ENCODE measurements at places on chromosomes 3 and 15. TPM values are rescaled to one million over a fixed set of nuclear protein-coding genes. Genes with fewer than 3 reads are reported as not detected.

ATP13A4 gene
- 0.86 TPM for total RNA-seq

DNA sequence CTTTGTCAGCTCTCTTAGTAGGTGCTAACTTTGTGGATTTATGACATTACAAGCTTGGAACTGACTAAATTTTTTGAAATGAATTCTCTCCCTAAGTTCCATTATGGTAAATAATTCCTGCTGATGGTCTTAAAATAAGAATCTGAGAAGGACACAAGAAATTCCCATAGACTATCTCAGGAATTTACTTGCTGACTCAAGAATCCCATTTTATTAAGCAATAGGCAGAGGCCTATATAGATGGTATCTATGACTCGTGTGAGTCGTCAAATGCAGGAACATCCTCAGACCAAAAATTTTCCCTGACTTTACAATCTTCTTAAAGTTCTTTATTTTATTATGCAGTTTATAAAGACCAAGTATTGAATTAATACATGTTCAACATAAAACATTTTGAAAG is 30.7 kb upstream of the CBLB start:
- DNase-seq: no peak
- no peaks in the 10 kb centered on the region for H3K4me1 ChIP-seq
- no peak overlapping the region for H3K27ac ChIP-seq
- no peak overlapping the region for H3K4me3 ChIP-seq
- no peaks in the 10 kb centered on the region for H3K27me3 ChIP-seq

GRCh38 chr3:38582316-38582715 is 67.2 kb downstream of the SCN5A start:
- H3K27ac ChIP-seq: no peak overlapping the region
- no peaks in the 10 kb centered on the region for H3K36me3 ChIP-seq
- DNase-seq: peak; percentile 67
- peaks cover 10% of the 10 kb centered on the region for H3K4me1 ChIP-seq

- no peaks in the 10 kb centered on the region for H3K4me1 ChIP-seq
- no peak overlapping the region for H3K27ac ChIP-seq
- H3K4me3 ChIP-seq: no peak overlapping the region
Measured at GRCh38 chr3:81884791-81885190, 123.3 kb upstream of the GBE1 start.

- H3K4me3 ChIP-seq: no peak overlapping the region
- no peak overlapping the region for H3K27ac ChIP-seq
- no peak for DNase-seq
Measured at GRCh38 chr3:121885386-121885785, 8.8 kb upstream of the SLC15A2 start.

BSN gene
- 2.1 TPM for total RNA-seq

SPATA12 gene
- not detected for total RNA-seq

GRCh38 chr3:106850437-106850836 is 526.8 kb upstream of the CCDC54 start:
- no peaks in the 10 kb centered on the region for H3K4me1 ChIP-seq
- no peak overlapping the region for H3K4me3 ChIP-seq
- no peak for DNase-seq
- H3K27me3 ChIP-seq: no peaks in the 10 kb centered on the region
- no peaks in the 10 kb centered on the region for H3K36me3 ChIP-seq

CYP8B1 gene
- not detected for total RNA-seq

TMEM212 gene
- total RNA-seq: not detected

DNA sequence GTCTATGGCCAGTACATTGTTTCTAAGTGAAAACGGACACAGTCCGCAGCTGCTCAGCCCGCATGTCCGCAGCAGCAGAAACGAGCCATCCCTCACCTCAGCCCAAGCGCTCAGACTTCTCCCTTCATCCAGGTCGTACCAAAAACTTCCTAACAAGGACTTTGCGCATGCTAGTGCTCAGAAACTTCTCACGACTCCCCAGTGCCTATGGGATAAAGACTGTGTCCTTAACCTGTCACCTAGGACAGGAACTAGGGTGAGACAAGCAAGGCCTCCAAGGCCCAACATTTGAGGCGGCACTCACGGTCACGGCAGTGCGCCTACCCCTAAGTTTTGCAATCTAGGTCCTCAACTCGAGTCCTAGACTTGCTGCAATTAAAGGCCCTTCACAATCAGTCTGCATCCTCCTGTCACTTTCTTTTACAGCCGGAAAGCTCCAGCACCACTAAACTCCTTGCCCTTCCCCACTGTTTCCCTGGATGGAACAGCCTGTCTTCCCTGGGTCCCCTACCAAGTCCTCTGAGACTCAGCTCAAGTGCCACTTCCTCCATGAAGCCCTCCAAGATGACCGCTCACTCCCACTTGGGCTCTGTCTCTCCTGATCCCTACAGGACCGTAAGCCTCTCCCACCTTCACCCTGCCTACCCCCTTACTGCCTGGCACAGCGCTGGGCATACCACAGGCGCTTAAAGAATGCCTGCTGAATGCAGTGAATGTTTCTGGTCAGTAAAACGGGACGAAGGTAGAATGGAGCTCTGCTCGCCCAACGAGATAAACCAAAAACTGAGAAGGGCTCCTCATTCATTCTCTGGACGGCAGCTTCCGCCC is 1.2 kb downstream of the CLN6 start:
- peak; percentile 68 for DNase-seq
- H3K27ac ChIP-seq: no peak overlapping the region
- no peaks in the 10 kb centered on the region for H3K4me1 ChIP-seq
- peaks cover 3% of the 10 kb centered on the region for H3K36me3 ChIP-seq
- H3K4me3 ChIP-seq: peak overlapping the region; percentile 88
- H3K27me3 ChIP-seq: no peaks in the 10 kb centered on the region

GRCh38 chr3:60598671-60599070 is 652.6 kb downstream of the FHIT start:
- H3K27me3 ChIP-seq: no peaks in the 10 kb centered on the region
- no peak overlapping the region for H3K4me3 ChIP-seq
- H3K36me3 ChIP-seq: no peaks in the 10 kb centered on the region
- no peak for DNase-seq
- H3K4me1 ChIP-seq: peaks cover 2% of the 10 kb centered on the region
- no peak overlapping the region for H3K27ac ChIP-seq

DNA sequence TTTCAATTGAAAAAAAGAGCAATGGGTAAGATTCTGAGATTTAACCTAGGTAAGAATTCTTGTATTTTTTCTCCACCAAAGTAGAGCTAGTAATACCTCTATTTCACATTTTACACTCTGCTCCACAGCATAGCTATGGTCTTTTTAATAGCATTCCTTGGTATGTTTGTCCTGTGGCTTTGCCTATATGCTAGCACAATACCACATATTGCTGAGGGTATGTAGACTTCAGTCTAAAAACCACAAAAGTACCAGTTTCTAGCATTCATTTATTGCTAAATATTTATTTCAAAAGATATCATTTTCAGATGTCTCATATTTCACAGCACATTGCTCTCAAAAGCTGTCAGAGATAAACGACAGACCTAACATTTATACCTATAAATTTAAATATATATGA is 18.2 kb upstream of the EOGT start:
- H3K27ac ChIP-seq: no peak overlapping the region
- H3K27me3 ChIP-seq: no peaks in the 10 kb centered on the region
- H3K4me1 ChIP-seq: no peaks in the 10 kb centered on the region
- H3K4me3 ChIP-seq: no peak overlapping the region
- DNase-seq: no peak

DNA sequence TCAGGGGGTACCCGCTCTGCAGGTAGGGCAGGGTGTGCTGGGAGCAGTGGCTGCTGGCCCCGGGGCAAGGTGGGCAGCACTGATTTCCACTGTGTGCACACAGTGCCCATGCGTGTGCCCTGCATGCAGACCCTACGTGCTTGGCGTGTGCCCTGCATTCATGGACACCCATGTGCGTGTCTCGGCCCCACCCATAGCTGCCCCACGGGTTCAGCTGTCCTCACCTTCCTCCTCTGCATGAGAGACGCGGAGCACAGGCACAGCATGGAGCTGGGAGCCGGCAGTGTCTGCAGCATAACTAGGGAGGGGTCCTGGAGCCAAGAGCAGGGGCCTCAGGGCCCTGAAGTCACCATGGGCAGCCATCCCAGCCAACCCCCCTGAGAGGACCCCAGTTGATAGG is 1.6 kb upstream of the UCN2 start:
- no peaks in the 10 kb centered on the region for H3K36me3 ChIP-seq
- H3K27ac ChIP-seq: peak overlapping the region; percentile 16
- no peak overlapping the region for H3K4me3 ChIP-seq
- peaks cover 5% of the 10 kb centered on the region for H3K4me1 ChIP-seq
- H3K27me3 ChIP-seq: no peaks in the 10 kb centered on the region

ZNF502 gene
- total RNA-seq: 2.5 TPM
